ENCODE measurements at places on chromosomes 1 and 21.

DNA sequence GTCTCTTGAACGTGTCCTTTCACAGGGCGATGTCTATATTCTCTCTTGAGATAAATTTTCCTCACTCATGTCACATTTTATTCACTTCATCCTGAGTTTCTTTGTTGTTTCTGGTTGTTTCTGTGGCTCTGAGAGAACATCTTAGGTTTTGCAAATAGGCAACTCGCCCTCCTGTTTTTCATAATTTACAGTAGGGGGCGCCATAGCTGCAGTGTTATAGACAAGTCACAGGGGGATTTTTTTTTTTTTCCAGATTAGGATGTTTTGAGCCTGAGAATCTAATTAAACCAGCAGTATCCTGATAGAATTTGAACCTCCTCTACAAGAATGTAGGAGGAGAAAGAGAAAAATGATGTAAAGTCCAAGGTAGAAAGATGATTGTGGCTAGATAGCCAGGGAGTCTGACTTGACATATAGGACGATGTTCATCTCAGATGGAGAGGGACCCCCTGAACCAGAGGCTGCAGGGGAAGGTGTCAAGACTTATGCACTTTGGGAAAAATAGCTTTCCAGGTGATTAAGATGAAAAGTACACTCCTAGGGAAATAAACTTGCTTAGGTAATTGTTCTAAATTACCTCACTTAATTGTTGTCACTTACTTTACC lies 76.3 kb downstream of the ZP4 start:
- no peak for DNase-seq

DNA sequence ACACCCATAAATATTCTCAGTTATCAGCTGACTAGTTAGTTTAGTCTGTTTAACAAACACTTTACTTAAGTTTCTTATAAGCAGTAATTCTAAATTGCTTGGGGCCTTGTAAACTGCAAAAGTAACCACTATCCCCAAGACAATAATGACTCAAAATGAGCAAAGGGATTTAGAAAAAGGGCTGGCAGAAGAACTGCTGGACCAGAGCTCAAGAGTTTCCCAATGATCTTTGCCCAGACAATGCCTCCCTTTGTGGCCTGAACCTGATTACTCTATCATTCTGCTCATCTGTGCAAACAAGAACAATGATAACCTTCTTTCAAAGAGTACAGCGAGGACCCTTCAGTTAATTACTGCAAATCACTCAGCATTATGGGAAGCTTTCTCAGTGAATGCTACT lies 123.5 kb downstream of the TIAM1 start:
- DNase-seq = no peak

DNA sequence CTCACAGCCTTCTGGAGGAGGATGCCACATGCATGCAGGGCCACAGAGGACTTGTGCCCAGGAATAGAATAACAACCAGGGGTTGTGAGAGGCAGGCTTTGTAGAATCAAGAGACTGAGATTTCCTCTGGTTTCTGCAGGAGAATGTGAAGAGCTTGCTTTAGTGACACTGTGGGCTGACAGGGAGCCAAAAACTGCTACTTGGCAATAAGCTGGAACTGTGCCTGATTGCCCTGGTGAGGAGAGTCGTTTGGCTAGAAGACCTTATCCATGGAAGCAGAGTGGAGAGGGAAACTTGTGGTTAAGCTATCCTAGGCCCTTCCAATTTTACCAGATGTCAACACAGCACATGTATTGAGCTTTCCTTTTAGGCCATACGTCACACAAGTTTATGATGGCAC lies 902.1 kb downstream of the MRPL39 start:
- no peak for DNase-seq

- peak; percentile 31 for DNase-seq
Measured at GRCh38 chr1:152884966-152885624, 7.0 kb downstream of the SMCP start.

- DNase-seq = no peak
Measured at GRCh38 chr21:32515874-32516273, 69.4 kb downstream of the TCP10L start.

DNA sequence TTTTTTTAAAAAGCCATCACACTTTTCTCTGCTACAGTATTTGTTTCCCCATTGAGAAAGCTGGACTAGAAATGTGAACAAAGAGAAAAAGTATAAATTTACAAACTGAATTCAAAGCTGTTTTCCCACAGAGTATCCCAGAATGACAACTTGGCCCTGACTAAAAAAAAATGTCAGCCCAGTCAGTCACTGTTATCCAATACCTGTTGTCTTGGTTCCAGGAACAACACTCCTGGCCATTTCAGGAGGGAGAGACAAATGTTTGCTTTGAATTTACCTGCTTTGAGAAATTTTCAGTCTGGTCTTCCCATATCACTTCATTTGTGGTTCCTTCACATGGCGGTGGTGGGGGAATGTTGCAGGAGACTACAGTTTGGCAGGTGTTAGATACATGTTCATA lies 46.2 kb downstream of the COLGALT2 start:
- no peak for DNase-seq

- no peak for DNase-seq
Measured at GRCh38 chr1:160018347-160018746, 13.4 kb downstream of the PIGM start.

- no peak for DNase-seq
Measured at GRCh38 chr1:153697191-153698019, 18.9 kb downstream of the NPR1 start.

GRCh38 chr1:243388276-243388675 lies 132.4 kb downstream of the SDCCAG8 start:
- DNase-seq = no peak

All from AG08396 (cell line).